ENCODE measurements at places on chromosomes 4 and X.

DNA sequence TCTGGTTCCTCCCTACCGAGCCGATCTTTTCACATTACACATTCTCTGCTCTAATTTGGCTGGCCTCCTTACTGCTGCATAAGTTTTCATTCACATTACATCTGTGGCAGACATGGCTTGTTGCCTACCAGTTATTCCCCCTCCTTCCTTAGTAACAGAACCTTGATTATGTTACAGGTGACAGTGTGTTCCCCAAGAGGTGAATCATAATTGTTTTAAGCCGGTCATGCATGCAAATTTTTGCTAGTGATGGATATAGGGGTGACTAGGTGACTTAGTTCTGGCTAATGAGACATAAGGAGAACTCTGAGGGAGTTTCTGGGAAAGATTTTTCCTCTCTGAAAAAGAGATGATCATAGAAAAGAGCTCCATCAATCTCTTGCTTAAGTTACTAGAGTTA, 8.4 kb upstream of the LAMP2 start:
- no peak for DNase-seq

- DNase-seq: no peak
Observed at GRCh38 chr4:122476126-122476525, 19.6 kb upstream of the IL2 start.

- no peak for DNase-seq
Observed at GRCh38 chrX:123803331-123803983, 56.4 kb upstream of the XIAP start.

GRCh38 chr4:173500841-173501591, 29.0 kb downstream of the HAND2 start:
- no peak for DNase-seq

GRCh38 chrX:13177921-13178566, 133.6 kb upstream of the FAM9C start:
- no peak for DNase-seq

DNA sequence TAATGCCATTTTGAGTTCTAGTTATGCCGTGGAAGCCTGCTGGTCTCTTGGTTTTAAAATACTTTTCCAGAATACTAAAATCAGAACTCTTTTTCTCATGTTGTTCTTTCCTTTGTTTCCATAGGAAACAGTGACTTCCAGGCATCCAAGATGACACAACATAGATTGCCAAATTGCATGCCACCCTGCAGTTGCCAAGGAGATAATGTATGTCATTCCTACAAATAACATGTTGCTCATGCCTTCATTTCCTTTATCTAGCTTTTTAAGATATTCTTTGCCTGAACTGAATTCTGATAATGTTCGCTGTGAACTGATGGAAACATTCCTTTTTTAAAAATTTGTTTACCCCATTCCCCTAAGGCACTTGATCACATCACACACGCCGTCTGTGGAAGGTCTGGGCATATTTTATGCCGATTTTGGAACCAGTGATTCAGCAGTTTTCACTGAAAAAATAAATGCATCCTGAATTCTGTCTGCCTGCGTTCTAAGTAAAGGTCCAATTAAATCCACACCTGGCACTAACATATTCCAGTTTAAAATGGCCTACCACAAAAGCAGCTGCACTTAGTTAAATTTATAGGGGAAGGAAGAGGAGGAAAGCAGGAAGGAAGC, 38.0 kb upstream of the COX7B2 start:
- no peak for DNase-seq

GRCh38 chrX:34382416-34382815, 250.3 kb upstream of the FAM47A start:
- DNase-seq: no peak

- no peak for DNase-seq
Observed at GRCh38 chrX:17750436-17750835, 13.1 kb downstream of the SCML1 start.

- peak; percentile 27 for DNase-seq
Observed at GRCh38 chr4:2948895-2949781, 14.1 kb downstream of the NOP14 start.

- DNase-seq: no peak
Observed at GRCh38 chrX:65752294-65752693, 84.8 kb downstream of the MSN start.

DNA sequence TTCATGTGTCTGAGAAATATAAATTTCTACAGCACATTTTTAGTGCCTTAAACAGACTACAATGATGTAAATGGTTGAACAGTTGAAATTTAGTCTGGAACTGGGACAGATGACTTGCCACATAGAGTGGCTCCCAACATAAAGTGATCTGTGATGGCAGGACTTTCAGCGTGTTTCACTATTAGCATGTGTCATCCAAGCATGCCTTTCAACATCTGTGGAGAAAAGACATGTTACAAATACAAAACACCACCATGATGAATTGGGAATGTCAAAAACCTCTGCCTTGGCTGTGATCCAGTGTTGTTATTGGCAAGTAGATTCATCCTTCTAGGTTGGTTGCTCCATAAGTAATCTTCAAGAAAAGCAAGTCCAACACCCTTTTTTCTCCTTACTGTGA, 348.7 kb downstream of the MAPK10 start:
- DNase-seq: no peak

DNA sequence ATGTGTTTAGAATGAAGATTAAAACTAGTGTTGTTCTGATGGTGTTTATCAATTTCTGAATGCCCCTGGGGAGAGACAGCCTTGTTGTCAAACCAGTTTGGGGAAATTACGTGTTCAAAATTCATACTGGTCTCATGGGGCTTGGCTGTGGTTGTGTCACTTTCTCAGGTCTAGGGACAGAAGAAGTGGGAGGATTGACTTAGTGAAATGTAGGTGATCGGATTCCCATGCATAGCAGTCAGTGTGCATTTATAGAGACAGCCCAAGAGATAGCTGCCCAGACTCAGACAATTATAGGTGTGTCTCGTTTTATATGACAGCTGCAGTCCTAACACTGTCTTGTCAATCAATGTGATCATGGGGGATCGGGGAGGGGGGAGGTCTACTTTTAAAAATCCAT, 94.4 kb upstream of the CLCN4 start:
- DNase-seq: no peak

DNA sequence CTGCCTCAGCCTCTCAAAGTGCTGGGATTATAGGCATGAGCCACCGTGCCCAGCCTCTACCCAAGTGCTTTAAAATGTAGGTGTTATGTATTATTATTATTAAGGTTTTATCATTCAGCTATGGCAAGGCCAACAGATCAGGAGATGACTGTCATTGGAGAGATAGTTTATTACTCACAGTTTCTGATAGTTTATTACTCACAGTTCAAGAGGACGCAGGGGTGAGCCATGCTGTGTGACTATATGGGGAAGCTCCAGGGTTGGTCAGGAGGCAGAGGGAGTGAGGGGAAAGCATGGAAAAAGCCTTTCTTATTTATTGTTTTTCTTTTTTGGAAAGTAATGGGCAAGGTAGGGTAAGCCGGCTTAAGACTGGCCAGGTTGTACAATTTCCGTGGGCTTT, 25.4 kb upstream of the ARSD start:
- no peak for DNase-seq

DNA sequence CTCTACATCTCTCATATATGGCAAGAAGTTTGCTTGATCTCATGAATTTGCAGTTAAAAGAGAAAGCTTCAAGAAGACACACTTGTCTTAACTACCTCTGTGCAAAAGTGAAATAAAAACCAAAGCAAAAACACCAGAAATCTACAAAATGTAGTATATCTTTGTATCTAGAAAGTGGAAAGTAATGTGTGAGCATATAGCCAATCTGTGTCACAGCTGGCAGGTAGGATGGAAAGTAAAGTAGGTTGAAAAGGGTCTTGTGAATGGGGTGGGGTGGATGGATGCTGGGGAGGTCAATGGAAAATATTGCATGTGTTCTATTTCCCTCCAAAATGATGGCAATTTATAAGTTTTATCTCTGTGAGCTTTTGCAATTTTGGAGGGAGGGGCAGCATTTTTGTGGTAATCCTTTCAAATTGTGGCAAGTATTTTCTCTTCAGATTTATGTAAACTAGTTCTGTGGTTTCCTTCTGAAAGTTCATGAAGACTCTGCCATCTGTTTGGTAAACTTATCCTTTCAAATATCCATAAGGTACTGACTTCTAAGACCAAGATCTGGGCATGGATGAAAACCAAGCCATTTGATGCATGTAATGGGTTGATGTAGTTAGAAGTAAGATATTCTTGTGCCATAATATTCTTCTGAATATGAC, 215.9 kb upstream of the GIMD1 start:
- DNase-seq: no peak

DNA sequence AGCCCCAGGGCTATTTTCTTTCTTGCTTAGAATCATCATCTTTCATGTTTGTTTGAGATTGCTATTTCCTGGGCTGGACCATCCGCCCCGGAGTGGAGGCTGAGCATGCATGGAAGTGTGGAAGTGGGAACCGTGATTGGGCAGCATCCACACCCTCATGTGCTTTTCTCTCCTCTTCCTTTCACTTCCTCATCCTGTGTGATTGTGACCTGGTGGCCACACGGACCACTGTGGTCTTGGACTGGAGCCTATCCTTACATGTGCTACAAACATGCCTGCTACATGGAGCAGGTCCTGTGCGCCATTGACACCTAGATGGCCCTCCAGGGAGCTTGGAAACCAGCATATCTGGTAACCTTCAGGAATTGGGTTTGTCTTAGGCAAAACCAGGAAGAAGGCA, 175.9 kb upstream of the LCORL start:
- DNase-seq: no peak

- DNase-seq: no peak
Observed at GRCh38 chr4:159508917-159509500, 406.1 kb downstream of the RAPGEF2 start.

GRCh38 chr4:74632634-74633033, 161.7 kb downstream of the BTC start:
- peak; percentile 86 for DNase-seq

DNA sequence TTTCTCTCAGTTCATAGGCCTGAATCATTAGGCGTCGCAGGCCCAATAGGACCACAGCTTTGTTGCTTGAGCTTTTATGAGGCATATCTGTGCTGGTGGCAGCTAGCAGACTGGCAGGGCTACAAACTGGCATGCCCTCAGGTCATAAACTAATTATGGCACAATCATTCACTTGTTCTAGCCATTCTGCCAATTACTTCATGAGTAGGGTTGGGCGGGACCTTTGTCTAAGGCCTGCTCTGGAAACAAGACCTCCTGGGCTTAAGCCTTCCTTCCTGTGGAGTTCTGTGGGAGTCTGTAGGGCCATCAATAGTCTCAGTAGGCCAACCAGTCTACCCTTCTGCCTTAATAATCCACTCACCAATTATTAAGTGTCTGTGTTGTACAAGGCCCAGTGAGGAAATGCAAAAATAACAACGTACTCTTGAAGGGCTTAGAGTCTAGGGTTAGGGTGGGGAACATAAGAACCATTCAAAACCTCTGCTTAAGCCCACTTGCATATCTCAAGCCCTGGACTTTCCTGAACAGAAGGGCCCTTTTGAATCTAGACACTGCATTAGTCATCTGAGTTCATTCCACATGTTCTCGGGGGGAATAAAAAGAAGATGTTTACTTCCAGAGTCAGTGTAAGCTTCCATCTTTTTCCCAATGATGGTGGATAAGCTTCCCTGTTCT, 44.5 kb downstream of the SHROOM4 start:
- DNase-seq: no peak

Measured in ACHN (cell line).